ENCODE measurements at places on chromosomes 3 and 15.

DNA sequence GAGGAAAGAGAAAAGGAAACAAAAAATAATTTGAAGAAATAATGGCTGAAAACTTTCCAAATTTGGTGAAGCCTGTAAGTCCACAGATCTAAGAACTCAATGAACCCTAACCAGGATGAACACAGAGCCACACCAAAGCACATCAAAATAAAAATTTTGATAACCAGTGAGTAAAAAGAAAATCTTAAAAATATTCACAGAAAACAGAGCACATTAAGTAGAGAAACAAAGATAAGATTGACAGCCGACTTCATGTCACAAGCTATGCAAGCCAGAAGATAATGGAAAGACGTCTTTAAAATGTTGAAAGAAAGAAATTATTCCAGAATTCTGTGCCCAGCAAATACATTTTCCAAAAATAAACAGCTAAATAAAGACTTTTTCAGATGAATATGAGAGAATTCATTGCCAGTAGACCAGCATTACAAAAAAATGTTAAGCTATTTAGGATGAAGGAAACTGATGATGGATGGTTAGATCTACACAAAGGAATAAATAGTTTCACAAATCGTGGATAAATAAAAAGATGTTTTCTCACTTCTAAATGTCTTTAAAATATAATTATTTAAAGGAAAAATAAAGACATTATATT, 140.2 kb upstream of the SKOR1 start:
- DNase-seq = no peak

- no peak for DNase-seq
Observed at GRCh38 chr3:131388490-131388799, 6.9 kb downstream of the NUDT16 start.

DNA sequence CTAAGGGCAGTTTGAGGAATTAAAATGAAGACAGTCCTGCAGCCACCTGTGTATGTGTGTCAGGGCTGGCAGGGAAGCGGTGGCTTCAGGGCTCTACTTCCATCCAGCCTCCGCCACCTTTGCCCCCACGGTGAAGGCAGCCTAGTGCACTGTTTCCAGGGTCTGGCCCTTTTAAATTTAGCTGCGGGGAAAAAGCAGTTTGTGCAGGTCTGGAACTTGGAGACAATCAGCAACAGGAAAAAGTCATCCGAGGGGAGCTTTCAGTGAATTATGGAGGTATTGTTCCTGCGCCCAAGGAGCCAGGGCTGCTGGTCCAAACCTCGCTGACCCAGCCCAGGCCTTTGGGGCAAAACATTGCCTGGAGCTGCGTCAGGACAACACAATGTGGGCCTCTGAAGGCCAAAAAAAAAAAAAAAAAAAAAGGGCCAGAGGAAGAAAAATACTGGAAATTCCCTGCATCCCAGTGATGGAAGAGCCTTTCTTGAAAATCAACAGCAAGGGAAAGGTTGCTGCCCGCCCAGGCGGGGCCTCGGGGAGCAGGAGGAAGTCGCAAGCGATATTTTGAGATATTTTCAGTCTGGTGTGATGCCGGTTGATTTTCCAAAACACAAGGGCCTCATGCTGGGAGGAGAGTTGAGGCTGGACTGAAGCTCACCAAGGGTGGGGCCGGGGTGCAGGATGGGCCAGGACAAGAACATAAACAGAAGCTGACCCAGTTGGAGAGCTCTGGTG, 25.5 kb upstream of the FGD5 start:
- no peak for DNase-seq

DNA sequence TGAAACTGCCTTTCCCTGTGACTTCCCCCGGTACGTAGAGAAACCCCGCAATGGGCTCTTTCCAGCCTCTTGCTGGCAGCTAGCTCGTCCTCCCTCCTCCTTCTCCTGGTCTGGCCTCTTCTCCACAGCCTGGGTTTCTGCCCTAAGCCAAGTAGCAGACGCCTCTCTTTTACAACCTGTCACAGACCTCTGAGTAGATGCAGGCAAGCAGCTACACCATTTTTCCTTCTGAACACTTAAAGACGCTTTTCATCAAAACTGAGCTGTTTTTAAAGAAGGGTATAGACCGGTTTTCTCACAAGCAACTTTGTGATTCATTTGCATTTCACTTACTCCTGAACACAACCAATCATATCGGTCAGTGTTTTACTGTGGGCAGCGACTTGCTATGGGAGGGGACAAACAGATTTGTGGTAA, 32.0 kb downstream of the ADAMTSL3 start:
- DNase-seq = no peak

DNA sequence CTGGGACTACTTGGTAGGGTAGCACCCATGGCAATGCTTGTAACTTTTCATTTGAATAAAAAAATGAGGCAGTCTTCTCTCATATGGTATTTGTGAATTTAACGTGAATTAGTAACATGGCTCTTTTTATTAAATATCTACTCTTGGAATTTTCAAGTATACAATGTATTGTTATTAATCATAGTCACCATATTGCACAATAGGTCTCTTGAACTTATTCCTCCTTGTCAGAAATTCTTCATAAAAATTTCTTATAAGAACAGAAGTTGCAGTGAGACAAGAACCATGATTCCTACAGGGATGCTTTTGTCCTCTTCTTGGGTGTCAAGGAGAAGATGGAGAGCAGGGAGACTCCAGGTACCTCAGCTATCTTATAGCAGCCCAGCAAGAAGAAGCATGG, 203.8 kb upstream of the FEZF2 start:
- no peak for DNase-seq

DNA sequence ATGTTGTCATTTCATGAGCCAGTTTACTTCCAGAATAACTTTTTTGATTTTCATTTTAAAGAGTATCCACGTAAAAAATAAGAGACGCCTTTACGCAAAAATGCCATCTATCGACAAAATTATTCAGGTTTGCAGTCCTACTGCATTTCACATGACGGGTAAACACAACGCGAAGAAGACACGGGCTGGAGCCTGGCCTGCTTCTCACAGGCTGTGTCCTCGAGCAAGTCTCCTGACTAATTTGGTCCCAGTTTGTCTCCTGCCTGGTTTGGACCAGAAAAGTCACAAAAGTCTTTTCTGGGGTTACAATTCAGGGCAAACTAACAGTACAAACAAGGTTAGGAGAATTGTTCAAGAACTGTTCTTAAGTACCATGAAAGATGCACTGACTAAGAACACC, 51.7 kb downstream of the CHSY1 start:
- no peak for DNase-seq

DNA sequence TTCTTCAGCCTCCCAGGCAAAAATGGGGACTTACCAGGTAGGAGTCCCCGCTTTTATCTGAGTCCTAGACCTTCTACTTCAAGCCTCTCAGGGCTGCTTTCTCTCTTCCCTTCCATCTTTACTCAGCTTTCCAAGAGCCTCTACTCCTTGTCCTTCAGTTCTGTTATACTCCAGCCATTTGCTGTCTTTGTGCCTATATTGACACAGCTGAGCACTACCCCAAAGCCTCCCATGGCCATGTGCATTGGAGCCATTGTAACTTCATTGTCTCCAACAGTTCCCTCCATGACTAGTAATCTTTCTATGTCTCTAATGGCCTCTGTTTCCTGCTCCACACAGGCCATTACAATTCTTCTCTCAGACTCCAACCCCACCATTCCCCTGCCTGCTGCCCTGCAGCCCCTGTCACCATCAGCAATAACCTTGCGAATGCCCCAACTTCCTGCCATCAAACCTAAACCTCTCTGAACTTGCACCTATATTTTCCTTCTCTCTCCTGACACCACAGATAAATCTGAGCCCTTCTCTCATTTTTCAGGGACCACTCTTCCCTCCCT, 77.9 kb upstream of the ADPGK start:
- DNase-seq = no peak

DNA sequence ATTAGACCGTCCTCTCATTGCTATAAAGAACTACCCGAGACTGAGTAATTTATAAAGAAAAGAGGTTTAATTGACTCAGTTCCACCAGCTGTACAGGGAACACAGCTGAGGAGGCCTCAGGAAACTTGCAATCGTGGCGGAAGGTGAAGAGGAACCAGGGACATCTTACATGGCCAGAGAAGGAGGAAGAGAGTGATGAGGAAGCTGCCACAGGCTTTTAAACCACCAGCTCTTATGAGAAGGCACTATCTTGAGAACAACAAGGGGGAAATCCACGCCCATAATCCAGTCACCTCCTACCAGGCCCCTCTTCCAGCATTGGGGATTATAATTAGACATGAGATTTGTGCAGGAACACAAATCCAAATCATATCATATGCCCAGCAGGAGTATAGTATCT, 138.5 kb downstream of the ALCAM start:
- DNase-seq = no peak

GRCh38 chr15:79981831-79982455, 10.9 kb upstream of the BCL2A1 start:
- no peak for DNase-seq

GRCh38 chr3:46097691-46098241, 70.5 kb upstream of the XCR1 start:
- no peak for DNase-seq

- no peak for DNase-seq
Observed at GRCh38 chr3:51709004-51709420, 2.1 kb downstream of the GRM2 start.

- no peak for DNase-seq
Observed at GRCh38 chr3:58837856-58838255, 171.3 kb upstream of the FAM3D start.

DNA sequence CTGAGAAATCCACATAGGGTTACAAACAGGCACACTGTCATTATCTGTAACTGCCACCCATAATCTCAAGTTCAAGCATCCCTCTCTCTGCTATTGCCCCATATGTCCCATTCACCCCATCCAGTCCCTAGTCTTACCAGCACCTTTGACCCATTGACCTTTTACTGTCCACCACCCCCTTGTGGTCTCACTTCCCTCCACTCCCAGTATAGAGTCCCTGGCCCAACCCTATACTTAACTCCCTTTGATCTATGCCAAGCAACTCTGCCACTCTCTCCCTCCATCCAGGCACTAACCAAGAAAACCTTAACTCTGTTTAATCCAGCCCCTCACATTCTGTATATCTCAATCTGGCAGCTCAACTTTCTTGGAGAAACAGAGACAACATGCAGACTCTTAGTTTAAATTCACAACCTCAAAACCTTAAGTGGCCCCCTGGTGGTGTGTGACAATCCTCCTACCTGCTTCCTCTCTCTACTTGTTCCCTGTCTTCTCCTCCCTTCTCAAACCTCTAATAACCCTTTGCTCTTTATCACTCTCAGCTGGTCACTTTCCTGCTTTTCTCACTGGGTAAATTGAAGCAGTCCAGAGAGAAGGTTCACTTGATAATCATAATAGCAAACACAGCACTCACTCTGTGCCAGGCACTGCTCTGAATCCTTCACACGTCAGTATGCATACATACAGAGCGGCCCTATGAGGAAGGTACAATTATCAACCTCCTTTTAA, 162.7 kb downstream of the STT3B start:
- no peak for DNase-seq
